ENCODE measurements at places on chromosomes 7 and 10.

DNA sequence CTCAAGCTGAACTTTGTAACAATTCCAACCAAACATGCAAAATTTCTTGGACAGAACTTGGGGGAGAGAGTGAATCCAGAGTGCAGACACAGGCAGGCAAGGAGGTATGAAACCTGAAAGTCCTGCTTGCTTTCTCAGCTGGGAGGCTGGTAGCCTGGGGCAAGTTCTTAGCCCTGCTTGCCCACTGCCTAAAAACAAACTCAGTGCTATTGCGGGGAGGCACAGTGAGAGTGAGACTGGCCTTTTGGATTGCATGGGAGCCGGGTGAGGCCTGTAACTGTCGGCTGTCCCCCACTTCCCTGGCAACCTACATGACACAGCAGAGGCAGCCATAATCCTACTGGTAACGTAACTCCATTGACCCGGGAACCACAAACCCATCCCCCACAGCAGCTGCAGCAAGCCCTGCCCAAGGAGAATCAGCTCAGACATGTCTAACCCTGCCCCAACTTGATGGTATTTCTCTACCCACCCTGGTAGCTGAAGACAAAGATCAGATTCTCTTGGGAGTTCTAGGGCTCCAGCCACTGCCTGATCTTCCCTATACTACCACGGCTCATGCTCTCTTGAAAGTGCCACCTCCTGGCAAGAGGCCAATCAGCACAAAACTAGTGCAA is 663.6 kb downstream of the GRM8 start:
- DNase-seq, result no peak

DNA sequence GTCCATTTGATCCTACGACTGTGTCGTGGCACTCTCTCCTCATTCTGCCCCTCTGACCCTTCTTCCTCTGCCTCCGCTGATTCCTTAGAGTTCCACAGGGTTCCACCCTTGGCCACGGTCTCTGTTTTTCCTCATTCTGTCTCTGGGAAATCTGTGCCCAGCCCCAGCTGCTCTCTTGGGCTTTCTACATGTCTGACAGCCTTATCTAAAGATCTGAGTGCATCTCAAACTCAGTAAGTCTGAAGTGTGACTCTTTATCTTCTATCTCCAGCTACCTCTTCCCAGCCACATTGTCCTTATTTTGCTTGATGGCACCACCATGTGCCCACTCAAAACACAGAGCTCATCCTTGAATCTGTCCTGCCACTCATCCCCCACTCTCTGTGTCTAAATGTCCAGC is 62.1 kb upstream of the AQP1 start:
- no peak for DNase-seq

DNA sequence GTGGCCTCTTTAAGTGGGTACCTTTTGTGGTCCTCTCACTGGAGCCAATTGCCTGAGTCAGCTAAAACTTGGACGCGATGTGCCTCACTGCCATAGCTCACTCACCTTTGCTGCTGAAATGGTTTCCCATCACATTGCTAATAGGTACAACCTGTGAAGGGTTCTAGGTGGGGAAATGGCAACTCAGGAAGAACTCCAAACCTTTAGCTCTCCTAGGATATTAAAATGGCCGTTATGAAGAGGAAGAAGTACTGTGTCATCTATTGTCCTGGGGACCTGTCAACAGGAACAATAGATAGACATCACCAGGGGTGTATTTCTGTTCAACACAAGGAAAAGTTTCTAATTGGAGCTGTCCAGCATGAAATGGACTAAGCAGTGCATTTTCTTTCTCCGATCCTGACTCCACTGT is 1.2 kb upstream of the ZNF655 start:
- no peak for DNase-seq

- no peak for DNase-seq
Measured at GRCh38 chr10:86300931-86301830, 65.4 kb downstream of the GRID1 start.

DNA sequence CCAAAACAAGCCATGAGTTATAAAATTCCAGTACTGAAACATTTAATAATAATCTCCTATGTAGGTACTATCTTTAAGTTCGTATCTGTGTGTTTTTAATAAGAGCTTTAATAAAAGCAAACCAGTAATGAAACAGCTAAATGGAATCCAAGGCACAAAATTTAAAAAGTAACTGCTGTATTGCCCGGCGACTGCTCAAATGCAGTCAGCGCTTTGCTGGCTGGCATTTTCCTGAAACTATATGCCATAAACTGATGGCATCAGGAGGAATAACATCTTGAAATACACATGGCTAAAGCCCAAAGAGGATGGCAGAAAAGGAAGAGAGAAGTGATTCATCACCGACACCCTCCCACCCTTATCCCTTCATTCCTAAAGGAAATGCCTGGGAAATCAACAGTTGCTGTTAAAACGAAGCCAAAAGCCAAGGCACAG is 133.1 kb downstream of the CUBN start:
- no peak for DNase-seq

- DNase-seq, result no peak
Measured at GRCh38 chr10:75127471-75127870, 16.0 kb downstream of the SAMD8 start.

GRCh38 chr7:72032934-72033333 is 379.2 kb downstream of the CALN1 start:
- DNase-seq, result no peak

- DNase-seq, result no peak
Measured at GRCh38 chr10:133169173-133169947, 9.3 kb downstream of the KNDC1 start.

- DNase-seq, result no peak
Measured at GRCh38 chr10:56604624-56605023, 243.6 kb upstream of the ZWINT start.

DNA sequence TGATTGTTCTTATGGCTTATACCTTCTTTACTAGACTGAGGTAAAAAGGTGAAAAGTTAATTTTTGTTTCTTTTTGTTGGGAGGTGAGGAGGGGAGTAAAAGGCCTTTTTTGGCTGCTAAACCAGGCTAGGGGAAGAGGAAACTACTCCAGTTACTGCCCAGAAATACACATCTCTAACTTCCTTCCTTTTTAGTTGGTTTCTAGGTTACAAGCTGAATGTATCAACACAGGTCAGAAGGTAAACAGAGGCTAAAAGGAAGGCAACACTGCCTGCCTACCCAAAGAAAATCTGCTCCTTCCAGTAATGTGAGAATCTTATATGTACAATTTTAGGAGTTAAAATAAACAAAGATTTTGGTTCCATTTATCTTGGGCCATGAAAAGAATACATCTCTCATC is 140.4 kb downstream of the NRBF2 start:
- DNase-seq, result no peak

DNA sequence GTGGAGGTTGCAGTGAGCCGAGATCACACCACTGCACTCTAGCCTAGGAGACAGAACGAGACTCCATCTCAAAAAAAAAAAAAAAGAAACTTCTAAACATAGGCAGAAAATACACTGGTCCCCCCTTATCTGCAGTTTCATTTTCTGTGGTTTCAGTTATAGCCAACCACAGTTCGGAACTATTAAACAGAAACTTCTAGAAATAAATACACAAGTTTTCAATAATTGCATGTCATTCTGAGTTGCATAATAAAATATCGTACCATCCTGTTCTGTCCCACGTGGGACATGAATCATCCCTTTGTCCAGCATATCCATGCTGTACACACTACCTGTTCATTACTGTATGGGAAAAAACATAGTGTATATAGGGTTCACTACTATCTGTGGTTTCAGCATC is 8.0 kb downstream of the XRCC2 start:
- DNase-seq, result no peak

GRCh38 chr10:101710059-101710695 is 15.2 kb upstream of the FBXW4 start:
- no peak for DNase-seq

DNA sequence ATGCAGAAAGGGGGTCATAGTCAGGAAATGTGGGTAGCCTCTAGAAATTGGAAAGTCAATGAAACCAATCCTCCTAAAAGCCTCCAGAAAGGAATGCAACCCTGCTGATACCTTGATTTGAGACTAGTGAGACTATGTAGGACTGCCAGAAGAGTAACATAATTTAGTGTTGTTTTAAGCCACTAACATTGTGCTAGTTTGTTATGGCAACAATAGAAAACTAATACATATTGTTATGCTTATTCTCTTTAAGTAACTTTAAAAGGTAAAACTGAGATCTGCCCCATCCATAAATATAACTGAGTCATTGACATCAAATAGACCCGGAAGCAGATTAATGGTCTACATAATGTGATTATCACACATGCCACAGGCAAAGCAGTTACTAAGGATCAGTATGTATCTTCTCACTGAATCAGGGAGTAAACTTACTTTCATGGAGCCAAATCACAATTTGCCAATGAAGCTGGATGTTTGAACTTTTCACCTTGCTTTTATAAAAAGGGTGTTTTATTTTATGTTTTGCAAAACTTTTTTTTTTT is 146.4 kb upstream of the TMEM106B start:
- DNase-seq, result no peak

DNA sequence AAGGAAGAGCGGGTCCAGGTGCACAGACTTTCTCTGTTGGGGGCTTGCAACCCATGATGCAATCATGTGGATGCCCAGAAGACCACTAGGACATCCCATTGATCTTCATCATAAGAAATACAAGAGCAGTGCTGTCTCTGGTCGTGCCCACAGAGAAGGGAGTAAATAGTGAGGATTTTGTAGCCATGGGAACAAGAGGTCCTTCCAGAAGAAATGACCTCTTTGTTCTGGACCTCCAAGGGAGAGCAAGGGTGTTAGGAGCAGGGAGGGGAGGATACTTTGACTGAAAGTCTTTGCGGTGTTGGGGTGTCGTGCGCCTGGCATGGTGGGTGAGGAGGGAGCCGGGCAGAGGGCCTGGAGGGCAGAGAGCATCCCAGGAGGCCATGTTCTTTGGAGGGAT is 55.0 kb upstream of the EN2 start:
- DNase-seq, result no peak

- DNase-seq, result no peak
Measured at GRCh38 chr10:66629996-66630395, 295.8 kb upstream of the LRRTM3 start.

DNA sequence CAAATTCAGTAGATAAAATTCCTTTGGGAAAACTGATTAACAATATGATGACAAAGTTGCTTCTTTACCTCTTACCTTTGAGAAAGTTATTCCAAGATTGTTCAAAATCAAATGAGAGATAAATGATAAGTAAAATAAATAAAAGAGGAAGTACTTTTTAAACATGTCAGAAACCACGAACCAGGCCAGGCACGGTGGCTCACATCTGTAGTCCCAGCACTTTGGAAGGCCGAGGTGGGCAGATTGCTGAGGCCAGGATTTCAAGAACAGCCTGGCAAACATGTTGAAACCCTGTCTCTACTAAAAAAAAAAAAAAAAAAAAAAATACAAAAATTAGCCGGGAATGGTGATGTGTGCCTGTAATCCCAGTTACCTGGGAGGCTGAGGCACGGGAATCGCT is 296.6 kb downstream of the HGF start:
- DNase-seq, result no peak

- no peak for DNase-seq
Measured at GRCh38 chr10:123556736-123557135, 109.4 kb upstream of the GPR26 start.

DNA sequence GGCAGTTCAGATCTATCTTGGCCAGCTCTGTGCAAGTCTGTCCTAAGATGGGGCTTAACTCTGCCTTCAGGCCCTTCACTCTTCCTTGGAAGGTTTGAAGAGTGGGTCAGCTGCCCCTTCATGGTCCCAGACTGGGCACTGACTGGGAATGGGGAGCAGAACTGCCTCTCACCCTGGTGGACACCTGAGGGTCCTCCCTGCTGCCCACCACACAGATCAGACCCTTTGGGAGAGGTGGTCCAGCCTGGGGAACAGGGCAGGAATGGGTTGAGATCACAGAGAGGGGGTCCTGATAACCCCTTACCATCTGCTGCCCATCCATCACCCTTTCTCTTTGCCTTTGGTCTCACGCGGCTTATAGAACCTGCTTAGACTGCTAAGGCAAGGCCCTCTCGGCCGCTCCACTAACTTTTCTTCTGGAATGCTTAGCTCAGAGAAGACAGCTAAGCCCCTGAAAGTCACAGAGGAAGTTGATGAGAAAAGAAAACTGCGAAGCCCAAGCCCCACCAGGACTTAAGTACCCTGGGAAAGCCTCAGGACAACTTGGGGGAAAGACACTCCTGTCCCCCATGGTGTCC is 402 bp upstream of the CDHR1 start:
- DNase-seq, result no peak

DNA sequence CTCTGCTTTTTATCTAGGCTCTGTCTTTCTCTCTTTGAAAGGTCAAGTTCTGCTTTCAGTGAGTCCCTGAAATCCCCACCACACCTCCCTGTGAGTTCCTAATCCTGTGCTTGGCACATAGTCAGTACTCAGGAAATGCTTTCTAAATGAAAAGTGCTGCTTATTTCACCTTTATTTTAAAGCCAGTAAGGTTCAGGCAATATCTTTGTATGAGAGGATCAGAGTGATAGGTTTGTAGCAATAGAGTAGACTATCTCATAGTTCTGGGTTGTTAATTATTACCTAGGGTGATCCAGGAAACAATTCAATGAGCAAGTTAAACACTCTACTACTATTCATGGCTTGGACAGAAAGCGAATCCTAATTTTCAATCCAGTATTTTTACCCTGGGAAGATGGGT is 7.4 kb upstream of the LAMB1 start:
- no peak for DNase-seq

GRCh38 chr10:113228530-113228929 is 278.5 kb downstream of the TCF7L2 start:
- DNase-seq, result no peak

DNA sequence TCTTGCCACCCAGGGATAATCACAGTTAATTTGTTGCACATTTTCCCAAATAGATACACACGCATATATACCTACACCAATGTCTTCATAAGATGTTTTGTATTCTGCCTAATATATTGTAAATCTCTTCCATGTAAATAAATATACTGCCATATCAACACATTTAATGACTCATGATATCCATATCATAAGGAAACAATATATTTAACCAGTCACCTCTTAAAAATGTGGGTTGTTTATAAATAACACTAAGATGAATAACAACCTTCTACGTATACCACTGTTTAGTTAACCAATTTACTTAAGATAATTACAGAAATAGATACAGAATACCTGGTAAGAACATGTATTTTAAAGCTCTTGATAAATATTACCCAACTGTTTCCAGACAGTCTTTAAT is 38.2 kb downstream of the ELAPOR2 start:
- DNase-seq, result no peak

GRCh38 chr10:115167751-115168150 is 74.6 kb downstream of the ATRNL1 start:
- DNase-seq, result no peak

- DNase-seq, result no peak
Measured at GRCh38 chr10:127486355-127486754, 62.8 kb upstream of the NPS start.

GRCh38 chr7:99143853-99144672 is at the start of gene SMURF1:
Gene SMURF1, minus strand, starts transcription at chr7:99144108. Its CDS starts 328 bp downstream, at chr7:99143780.
- peak; percentile 21 for DNase-seq

GRCh38 chr7:45662018-45662417 is 87.8 kb downstream of the ADCY1 start:
- DNase-seq, result no peak
